Glomerular endothelial cell (primary cell): ENCODE measurements at places on chromosomes 12 and 14. TPM values are rescaled to one million over a fixed set of nuclear protein-coding genes. Genes with fewer than 3 reads are reported as not detected.

DNA sequence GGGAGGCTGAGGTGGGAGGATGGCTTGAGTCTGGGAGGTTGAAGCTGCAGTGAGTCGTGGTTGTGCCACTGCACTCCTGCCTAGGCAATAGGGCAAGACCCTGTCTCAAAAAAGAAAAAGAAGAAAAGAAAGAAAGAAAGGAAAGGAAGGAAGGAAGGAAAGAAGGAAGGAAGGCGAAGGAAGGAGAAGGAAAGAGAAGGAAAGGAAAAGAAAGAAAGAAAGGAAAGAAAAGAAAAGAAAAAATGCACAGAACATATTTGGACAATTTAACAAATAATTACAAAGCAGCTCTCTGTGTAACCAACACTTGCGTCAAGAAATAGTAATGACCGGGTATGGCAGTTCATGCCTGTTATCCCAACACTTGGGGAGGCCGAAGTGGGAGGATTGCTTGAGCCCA is 35.8 kb upstream of the PTGR2 start:
- no peak for DNase-seq

The IL31 gene
- total RNA-seq, result not detected in 2 replicates

DNA sequence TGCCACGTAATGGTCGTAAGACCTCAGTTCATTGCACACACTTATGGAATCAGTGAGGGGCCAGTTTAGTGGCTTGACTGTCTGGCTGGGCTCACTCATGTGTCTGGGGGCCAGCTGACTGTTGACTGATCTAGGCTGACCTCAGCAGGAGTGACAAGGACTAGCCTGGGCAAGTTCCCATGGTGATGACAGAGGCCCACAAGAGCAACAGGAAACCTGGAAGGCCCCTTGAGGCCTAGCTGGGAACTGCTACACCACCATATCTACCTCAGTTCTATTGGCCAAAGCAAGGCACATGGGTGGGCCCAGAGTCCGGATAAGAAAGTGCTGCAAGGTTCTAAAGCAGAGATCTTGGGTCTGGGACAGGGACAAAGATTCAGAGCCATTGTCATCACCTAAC is 21.3 kb upstream of the RFLNA start:
- peak; percentile 22 for DNase-seq

The TSHR gene
- not detected in 2 replicates for total RNA-seq

The TUNAR gene
- not detected in 2 replicates for total RNA-seq

- DNase-seq, result no peak
Observed at GRCh38 chr12:12537421-12537820, 25.2 kb downstream of the DUSP16 start.

The ACOT4 gene
- 0.29 and 1.4 TPM in 2 replicates for total RNA-seq

- no peak for DNase-seq
Observed at GRCh38 chr12:46652692-46653091, 173.1 kb downstream of the SLC38A4 start.

DNA sequence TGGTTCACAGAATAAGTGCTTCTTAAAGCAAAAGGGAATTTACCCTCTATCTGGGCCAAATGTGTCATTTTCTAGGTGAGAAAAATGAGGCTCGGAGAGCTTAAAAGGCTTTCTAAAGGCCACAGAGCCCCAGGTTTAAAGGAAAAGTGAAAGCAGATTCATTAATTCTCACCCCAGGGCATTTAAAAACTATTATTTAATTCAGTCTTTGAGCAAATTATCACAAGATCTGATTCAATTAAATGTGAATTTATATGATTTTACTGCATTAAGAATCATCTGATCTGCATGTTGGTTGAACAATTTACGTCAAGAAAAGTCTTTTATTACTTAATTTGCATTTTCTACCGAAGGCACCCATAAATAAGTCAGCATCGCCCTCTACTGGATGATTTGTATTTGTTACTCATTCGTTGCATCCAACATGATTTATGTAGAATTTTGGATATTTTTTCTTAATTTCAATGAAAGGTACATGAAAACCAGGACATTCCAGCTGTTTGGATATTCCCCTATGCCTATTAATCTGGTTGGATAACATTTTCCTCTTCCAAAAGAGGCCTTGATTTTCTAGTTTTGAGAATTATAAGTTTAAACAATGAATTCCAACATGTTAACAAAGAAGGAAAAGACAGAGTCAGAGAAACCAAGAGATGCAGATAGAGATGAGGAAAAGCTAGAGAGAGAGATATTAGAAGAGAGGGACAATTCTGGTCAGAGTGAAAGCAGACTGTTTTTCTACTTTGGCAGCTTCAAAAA is 19.1 kb upstream of the DHRS7 start:
- no peak for DNase-seq

GRCh38 chr12:84416626-84417025 is 496.0 kb downstream of the SLC6A15 start:
- no peak for DNase-seq

GRCh38 chr14:69046476-69046860 is 67.4 kb upstream of the ACTN1 start:
- no peak for DNase-seq

- no peak for DNase-seq
Observed at GRCh38 chr12:119391673-119392072, 57.1 kb downstream of the CCDC60 start.

GRCh38 chr14:86404989-86405649 is 875.2 kb downstream of the FLRT2 start:
- no peak for DNase-seq

DNA sequence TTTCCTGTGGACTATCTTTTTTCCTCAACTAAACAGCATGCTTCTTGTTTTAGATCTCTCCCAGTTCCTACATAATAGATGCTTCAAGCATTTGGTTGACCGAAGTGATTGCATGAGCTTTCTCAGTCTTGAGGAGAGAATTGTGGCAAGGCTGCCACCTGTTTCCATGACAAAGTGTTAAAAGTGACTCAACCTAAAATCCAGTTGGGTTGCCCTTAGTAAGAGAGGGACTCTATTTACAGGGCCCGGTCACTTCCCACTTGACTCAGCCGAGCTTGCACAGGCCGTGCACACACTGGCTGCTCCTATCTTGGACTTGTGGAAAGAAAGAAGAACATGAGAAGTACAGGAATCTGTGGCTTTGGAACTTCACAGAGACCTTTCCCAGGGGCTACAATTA is 2.1 kb upstream of the B4GALNT3 start:
- DNase-seq, result no peak

The KRT3 gene
- total RNA-seq, result 0.18 TPM in 1 of 2 replicates, not detected in the other

- no peak for DNase-seq
Observed at GRCh38 chr14:55665067-55665675, 85.2 kb downstream of the KTN1 start.

The PTGDR gene
- 1.4 TPM in 1 of 2 replicates, not detected in the other for total RNA-seq

- no peak for DNase-seq
Observed at GRCh38 chr12:66959276-66959675, 280.4 kb upstream of the GRIP1 start.

DNA sequence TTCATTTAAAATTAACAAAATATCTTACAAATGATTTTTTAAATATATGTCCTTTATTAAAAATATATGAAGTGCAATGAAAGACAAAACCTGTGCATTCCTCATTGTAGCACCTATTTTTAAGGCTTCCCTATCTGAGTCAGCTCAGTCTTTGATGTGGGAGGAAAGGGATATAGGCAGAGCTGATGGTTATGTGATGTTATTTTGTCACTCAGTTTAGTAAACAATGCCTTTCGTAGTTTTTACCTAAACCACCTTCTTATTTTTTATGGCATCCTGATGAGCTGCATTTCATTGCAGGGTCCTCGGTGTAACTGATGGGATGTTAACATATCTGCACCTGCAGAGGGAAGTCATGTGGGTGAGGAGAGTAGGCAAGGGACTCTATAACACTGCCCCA is 58.9 kb upstream of the FRMD6 start:
- DNase-seq, result no peak
